ENCODE measurements at places on chromosomes 2 and 18. TPM values are rescaled to one million over a fixed set of nuclear protein-coding genes. Genes with fewer than 3 reads are reported as not detected.
A peak's percentile ranks its signal among the peaks of the same experiment; 100 is the strongest.

GRCh38 chr2:24840164-24840869 lies 47.1 kb downstream of the CENPO start:
- no peak for DNase-seq
- H3K27ac ChIP-seq, result no peak overlapping the region
- H3K4me1 ChIP-seq, result no peaks in the 10 kb centered on the region
- no peaks in the 10 kb centered on the region for H3K27me3 ChIP-seq
- peaks cover 20% of the 10 kb centered on the region for H3K36me3 ChIP-seq

DNA sequence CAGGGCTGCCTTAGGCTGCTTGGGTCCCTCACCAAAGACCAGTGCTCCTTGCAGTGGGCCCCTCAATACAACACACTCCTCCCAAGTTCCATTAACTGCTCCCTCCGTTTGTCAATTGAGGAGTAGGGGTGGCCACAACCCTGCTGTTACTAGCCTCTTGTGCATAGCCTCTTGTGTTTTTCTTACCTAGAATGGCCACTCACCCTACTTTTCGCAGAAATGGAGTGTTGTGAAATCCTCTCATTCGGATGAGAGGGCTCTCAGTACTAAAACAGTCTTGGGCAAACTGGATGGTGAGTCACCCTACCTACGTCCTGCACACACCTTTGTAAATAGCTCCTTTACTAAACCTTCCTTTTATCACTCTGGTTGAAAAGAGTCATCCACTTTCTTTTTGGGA lies 253.9 kb downstream of the OSR1 start:
- H3K36me3 ChIP-seq, result peaks cover 5% of the 10 kb centered on the region
- peak overlapping the region; percentile 41 for H3K4me3 ChIP-seq
- no peaks in the 10 kb centered on the region for H3K27me3 ChIP-seq
- H3K27ac ChIP-seq, result peak overlapping the region; percentile 30
- DNase-seq, result peak; percentile 54

DNA sequence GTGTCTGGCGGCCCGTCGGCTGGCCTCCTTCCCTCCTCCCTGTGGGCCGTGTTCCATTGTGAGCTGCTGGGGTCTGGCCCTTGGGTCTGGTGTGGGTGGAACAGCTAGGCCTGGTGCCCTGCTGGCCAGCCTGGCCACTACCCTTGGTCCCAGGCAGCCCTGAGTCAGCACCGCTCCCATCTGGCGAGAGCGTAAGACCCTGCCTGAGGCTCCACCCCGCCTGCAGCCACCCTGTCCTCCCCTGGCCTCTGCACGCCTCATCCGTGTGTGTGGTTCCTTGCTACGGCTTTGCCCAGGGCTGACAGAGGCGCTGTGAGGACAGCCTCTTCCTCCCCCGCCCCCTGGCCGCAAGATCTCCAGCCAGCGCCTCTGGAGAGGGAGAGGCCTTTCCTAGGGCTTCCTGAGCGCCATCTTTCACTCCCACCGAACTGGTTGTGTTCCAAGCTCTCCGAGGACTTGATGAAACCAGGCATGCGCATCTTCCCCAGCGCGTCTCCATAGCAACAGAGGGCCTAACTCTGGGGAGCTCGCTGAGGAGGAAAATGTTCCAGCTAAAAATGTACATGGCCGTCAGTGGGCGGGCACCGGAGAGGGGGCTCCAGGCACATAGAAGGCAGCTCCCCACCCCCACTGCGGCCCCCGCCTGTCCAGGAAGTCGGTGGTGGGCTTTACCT lies 83.0 kb downstream of the STPG4 start:
- no peak for DNase-seq
- peaks cover 61% of the 10 kb centered on the region for H3K36me3 ChIP-seq
- peak overlapping the region; percentile 8 for H3K4me3 ChIP-seq
- H3K27ac ChIP-seq, result peak overlapping the region; percentile 89
- peaks cover 67% of the 10 kb centered on the region for H3K4me1 ChIP-seq

- H3K4me3 ChIP-seq, result no peak overlapping the region
- H3K4me1 ChIP-seq, result peaks cover 33% of the 10 kb centered on the region
- no peak overlapping the region for H3K27ac ChIP-seq
- no peak for DNase-seq
- H3K36me3 ChIP-seq, result no peaks in the 10 kb centered on the region
Measured at GRCh38 chr2:7956126-7956689, 725.6 kb upstream of the ID2 start.

DNA sequence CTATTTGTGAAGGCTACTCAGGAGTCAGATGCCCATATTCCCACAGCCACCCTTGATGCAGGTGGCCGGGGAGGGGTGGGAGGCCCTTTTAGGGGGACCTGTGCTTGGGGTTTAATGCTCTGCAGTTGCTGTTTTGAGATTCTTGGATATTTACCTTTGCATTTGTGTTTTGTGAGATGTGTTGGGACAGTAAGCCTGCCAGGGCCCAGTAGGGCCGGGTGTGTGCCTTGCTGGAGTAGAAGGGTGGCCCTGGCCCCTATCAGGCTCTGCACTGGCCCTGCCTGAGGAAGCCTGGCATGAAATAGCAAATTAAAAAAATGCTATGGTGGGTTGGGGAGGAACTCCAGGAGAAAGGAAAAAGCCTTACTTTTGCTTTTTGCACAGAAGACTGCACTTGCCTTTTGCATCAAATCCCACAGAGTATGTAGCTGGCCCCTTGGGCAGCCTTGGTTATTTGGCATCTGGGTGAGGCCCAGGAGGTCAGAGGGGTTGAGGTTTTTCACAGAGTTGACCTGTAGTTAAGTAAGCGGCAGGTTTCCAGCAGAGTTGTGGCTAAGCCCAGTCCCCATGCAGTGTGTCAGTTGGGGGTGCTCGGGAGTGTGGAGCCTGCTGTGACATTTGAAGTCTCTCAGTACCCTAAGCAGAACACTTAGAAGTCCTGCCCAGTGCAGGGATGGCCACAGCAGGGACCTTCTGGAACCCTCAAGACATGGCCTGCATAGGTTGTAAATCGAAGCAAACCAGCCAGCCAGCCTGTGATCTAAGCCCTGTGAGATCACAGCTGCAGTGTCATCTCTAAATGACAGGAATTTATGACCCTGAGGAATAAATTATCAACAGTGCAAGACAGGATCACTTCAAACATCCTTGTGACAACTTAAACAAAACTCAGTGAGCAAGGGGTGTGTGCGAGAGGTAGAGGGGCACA lies 68.8 kb downstream of the SH3RF3 start:
- H3K27me3 ChIP-seq, result peaks cover 60% of the 10 kb centered on the region
- no peaks in the 10 kb centered on the region for H3K4me1 ChIP-seq
- no peaks in the 10 kb centered on the region for H3K36me3 ChIP-seq

GRCh38 chr2:88684519-88684918 lies 7.0 kb upstream of the RPIA start:
- DNase-seq, result no peak
- H3K27me3 ChIP-seq, result peaks cover 7% of the 10 kb centered on the region
- H3K4me1 ChIP-seq, result peaks cover 12% of the 10 kb centered on the region
- H3K4me3 ChIP-seq, result no peak overlapping the region
- H3K27ac ChIP-seq, result no peak overlapping the region

DNA sequence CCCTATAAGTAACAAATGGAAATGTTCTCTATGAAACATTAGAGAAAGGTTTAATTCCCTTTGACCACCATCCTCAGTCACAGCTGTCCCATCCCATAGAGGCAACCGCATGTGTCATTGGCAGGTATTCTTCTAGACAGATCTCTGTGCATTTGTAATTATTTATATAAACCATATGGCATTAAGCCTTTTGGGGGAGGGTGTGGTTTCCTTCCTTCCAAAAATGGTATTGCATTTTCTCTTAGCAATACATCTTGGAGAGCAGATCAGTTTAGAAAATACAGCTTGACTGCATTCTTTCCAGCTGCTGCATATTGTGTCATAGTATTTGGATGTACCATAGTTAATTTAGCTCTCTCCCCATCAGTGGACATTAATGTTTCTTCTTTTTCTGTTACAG lies 57.7 kb downstream of the LCLAT1 start:
- H3K27me3 ChIP-seq, result no peaks in the 10 kb centered on the region
- H3K27ac ChIP-seq, result peak overlapping the region; percentile 8
- H3K4me1 ChIP-seq, result peaks cover 9% of the 10 kb centered on the region

- H3K27me3 ChIP-seq, result no peaks in the 10 kb centered on the region
- DNase-seq, result no peak
- no peak overlapping the region for H3K4me3 ChIP-seq
- H3K36me3 ChIP-seq, result no peaks in the 10 kb centered on the region
Measured at GRCh38 chr18:73750052-73750451, 397.6 kb downstream of the FBXO15 start.

DNA sequence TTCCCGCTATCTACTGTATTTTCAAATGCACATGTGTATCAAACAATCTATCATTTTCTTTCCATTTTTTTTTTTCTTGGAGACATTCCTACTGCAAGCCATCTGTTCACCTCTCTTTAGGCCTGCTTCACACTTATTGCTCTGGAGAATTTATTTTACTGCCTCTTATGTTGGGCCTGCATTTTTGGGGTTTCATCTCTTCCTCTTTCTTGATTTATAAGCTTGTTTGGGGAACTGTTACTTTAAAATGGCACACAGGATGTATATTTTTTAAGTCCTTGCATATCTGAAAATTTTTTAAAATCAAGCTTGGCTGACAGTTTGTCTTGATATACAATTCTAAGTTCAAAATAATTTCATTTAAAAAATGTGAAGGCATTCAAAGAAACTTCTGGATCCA lies 3.5 kb upstream of the RAB27B start:
- H3K36me3 ChIP-seq, result peaks cover 26% of the 10 kb centered on the region
- no peak overlapping the region for H3K4me3 ChIP-seq
- no peaks in the 10 kb centered on the region for H3K27me3 ChIP-seq
- H3K27ac ChIP-seq, result no peak overlapping the region
- H3K4me1 ChIP-seq, result peaks cover 51% of the 10 kb centered on the region

GRCh38 chr2:138336146-138336545 lies 165.4 kb upstream of the SPOPL start:
- no peak overlapping the region for H3K4me3 ChIP-seq
- no peaks in the 10 kb centered on the region for H3K27me3 ChIP-seq
- no peaks in the 10 kb centered on the region for H3K36me3 ChIP-seq
- H3K27ac ChIP-seq, result no peak overlapping the region

DNA sequence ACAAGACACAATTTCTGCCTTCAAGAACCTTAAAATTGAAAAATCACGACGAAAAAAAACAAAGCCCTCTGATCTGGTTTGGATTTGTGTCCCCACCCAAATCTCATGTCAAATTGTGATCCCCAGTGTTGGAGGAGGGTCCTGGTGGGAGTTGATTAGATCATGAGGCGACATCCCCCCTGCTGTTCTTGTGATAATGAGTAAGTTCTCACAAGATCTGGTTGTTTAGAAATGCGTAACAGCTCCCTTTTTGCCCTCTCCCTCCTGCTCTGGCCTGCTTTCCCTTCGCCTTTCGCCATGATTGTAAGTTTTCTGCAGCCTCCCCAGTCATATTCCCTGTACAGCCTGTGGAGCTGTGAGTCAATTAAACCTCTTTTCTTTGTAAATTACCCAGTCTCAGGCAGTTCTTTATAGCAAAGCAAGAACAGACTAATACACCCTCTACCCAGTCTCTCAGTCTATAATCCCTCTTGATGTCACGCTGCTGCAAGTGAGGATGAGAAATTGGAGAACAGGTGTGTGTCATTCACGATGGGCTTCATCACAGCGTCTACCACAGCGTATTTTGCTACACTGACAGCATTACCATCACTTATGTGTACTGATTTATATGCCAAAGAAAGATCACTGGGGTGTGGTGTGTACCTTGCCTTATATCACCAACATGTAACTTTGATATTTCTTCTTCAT lies 330.7 kb downstream of the MTX2 start:
- DNase-seq, result no peak
- no peaks in the 10 kb centered on the region for H3K36me3 ChIP-seq
- H3K4me3 ChIP-seq, result no peak overlapping the region
- no peaks in the 10 kb centered on the region for H3K27me3 ChIP-seq
- no peak overlapping the region for H3K27ac ChIP-seq

- peaks cover 24% of the 10 kb centered on the region for H3K36me3 ChIP-seq
- H3K27ac ChIP-seq, result no peak overlapping the region
- H3K4me1 ChIP-seq, result no peaks in the 10 kb centered on the region
- no peaks in the 10 kb centered on the region for H3K27me3 ChIP-seq
Measured at GRCh38 chr2:61044636-61045035, 21.0 kb upstream of the SANBR start.

- H3K27ac ChIP-seq, result no peak overlapping the region
- no peak for DNase-seq
- no peak overlapping the region for H3K4me3 ChIP-seq
- H3K4me1 ChIP-seq, result peaks cover 9% of the 10 kb centered on the region
Measured at GRCh38 chr2:9095226-9095625, 91.7 kb upstream of the MBOAT2 start.

- no peak for DNase-seq
- no peak overlapping the region for H3K4me3 ChIP-seq
- no peak overlapping the region for H3K27ac ChIP-seq
- no peaks in the 10 kb centered on the region for H3K27me3 ChIP-seq
- no peaks in the 10 kb centered on the region for H3K4me1 ChIP-seq
Measured at GRCh38 chr2:46086578-46087070, 210.6 kb upstream of the EPAS1 start.

DNA sequence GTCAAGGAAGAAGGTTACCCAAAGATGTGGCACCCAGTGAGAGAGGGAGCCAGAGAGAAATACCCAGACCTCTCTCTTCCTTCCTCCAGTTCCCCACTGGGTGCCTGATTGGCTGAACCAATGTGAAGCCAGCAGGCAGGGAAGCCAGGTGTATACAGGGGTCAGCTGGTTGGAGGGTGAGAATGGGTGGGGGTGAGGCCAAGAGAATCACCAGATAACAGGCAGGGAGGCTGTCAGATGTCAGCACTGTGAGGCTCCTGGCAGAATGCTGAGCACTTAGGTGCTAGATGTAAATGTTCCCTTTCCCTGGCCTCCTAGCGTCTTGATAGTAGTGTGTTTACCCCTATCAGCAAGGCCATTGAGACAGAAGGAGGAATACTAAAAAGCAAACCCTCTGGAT lies 104.0 kb upstream of the MGAT5 start:
- peaks cover 10% of the 10 kb centered on the region for H3K36me3 ChIP-seq
- peaks cover 30% of the 10 kb centered on the region for H3K4me1 ChIP-seq

DNA sequence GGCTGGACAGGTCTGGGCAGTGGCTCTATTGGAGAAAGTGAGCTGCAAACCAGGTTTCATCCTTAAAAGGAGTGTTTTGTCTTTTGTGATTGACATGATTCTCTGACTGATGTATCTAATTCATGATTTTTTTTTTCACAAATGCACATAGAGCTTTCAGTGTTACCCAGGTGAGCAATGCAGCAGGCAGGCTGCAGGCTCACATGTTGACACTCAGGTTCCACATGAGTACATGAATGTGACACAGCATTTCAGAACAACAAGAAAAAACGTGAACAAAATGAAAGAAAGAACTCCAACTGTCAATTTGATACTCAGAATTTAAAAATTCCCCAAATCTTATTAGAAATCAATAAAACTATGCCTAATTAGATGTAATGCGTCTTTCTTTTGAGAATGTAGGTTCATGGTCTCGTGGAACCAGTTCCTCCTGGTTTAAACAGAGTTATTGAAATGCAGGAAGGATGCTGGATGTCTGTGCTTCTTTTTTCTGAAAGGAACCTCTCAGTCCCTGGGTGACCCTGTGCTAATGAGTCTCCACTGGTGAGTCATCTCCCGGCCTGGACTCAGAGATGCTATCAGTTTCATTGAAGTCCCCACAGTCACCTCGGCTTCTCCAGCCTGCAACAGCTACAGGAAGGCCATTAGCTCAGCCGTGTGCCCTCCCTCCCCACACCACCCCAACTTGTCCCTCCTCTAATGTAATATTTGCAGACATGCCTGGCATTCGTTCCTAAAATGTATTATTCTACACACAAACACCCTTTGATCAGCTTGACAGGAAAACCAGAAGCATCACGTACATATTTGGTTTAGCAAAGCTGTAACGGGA lies 430.4 kb downstream of the LPIN1 start:
- no peak overlapping the region for H3K27ac ChIP-seq
- peak; percentile 48 for DNase-seq
- H3K27me3 ChIP-seq, result peaks cover 47% of the 10 kb centered on the region
- H3K4me3 ChIP-seq, result no peak overlapping the region

The C2orf78 gene
- total RNA-seq, result not detected

The GPBAR1 gene
- total RNA-seq, result 1.1 TPM

The CNDP2 gene
- 312 TPM for total RNA-seq

The KIAA2012 gene
- total RNA-seq, result 0.17 TPM

The SERPINB10 gene
- not detected for total RNA-seq

The DSEL gene
- 28.0 TPM for total RNA-seq

The RGPD5 gene
- 19.8 TPM for total RNA-seq

The LIMS2 gene
- total RNA-seq, result not detected
